ENCODE measurements at places on chromosomes 3 and 15. TPM values are rescaled to one million over a fixed set of nuclear protein-coding genes. Genes with fewer than 3 reads are reported as not detected.

GRCh38 chr15:94164971-94165370 is 66.4 kb upstream of the MCTP2 start:
- DNase-seq: no peak

DNA sequence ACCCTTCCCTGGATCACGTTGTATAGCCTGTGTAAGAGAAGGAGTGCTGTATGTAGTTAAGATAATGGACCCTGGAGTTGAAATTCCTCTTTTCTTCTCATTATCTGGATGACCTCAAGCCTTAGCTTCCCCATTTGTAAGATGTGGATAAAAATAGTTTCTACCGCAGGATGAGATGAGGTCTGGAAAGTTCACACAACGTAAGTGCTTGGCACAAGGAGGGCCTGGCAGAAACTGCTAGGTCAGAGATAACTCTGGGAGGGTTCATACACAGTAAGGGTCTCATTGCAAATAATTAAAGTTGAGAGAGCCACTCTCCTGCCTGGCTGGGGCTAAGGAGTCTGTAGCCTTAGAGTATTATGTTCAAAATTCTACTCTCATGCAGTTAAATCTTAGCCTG is 214.4 kb downstream of the LRTM1 start:
- no peak for DNase-seq

DNA sequence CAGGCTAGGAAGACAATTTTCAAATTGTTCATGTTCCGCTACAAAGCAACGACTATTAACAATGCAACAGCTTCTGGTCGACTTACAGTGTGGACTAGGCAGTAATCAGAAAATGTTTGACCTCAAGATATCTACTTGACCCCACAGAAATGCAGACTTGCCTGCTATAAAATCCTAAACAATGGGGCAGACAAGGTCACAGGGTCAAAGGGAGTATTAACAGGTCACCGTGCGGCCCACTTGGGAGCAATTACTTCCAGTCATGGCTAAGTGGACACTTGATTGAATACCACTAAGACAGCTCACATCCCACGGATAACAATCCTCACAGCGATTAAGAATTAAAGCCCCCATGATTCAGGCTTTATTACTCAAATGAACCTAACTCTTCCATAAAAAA is 58.9 kb downstream of the FOXP1 start:
- DNase-seq: no peak

DNA sequence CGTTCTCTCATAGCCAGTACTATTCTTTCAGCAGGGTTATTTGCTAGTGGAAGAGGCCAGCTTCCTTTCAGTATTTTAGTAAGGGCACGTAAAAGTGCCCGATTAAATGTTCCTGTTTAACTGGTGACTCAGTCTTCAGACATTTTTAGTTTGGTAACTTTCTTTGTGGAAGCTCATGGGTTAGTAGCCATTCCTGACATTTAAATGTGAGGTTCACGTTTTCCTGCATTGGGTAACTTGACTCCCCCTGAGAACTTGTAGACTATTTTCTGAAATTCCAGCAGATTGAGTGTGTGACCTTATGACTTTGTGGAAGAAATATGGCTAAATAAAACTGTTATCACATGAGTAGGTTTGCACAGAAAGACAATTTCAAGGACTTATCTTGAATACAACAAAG is 16.9 kb downstream of the ABHD2 start:
- no peak for DNase-seq

DNA sequence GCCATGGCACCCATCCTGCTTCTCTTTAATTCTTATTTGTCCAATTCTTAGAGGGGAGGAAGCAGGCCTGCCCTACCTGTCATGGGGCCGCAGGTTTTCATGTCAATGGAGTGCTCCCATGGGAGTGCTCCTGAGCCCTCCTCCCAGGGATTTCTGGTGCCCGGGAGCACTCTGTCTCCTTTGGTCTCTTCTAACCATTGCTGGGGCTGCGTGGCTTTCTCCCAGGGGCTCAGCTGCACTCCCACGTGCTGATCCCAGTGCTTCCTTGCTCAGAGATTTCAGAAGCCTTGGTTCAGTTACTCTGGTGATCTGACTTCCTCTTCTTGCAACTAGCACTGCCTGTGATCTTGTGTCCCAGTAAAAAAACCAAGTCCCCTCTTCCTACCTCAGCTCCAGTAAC is 68.0 kb upstream of the ARL8B start:
- DNase-seq: no peak

DNA sequence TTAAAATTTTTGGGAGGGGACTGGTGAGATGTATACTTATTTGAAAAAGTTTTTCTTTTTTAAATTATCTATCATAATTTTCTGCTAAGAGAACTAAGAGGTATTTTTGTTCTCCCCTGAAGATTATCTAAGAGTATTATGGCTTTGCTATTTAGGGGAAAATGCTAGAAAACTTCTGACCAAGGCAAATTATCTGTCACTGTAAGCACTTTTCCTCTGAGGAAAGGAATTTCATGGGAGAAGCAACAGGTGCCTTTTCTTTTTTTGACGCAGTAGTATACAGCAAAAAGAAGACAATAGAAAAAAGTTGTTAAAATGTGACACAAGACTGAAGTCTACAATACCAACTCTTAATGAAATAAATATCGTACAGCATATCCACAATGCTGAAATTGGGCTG is 201.6 kb upstream of the NANOGP8 start:
- no peak for DNase-seq

DNA sequence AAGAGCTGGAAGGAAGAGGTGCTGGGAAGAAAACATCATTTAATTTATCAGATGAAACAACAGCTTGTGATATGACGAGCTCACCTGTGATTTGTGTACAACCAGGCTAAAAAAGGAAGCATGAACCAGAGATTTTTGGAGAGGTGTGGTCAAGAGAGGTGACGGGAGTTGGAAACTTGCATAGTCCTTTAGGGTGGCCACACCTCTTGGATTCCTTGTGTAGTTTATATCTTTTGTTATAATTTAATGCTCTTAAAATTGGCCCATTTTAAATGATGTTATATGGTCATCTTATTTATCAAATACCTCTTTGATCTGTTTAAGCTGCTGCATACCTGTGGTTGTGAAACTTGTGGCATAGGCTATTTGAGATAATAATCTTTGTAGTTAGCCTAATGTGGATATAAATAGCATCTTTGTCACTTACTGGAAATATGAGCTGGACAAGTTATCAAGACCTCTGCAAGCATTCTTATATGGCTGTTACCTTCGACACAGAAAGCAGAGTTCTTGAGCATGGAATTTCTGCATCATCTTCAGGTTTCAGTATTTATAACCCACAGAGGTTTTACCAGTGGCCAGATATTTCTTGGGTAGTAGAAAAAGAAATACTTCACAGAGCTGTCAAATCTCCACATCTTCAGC is 49.1 kb downstream of the IL1RAP start:
- no peak for DNase-seq

ZNF445 gene
- total RNA-seq: 62.5 TPM

All from progenitor cell of endocrine pancreas (in vitro differentiated cells).